ENCODE measurements at places on chromosomes 5 and 9. TPM values are rescaled to one million over a fixed set of nuclear protein-coding genes. Genes with fewer than 3 reads are reported as not detected.

- no peak for DNase-seq
These were observed 144.6 kb upstream of the PCA3 start for GRCh38 chr9:76619640-76620039.

DNA sequence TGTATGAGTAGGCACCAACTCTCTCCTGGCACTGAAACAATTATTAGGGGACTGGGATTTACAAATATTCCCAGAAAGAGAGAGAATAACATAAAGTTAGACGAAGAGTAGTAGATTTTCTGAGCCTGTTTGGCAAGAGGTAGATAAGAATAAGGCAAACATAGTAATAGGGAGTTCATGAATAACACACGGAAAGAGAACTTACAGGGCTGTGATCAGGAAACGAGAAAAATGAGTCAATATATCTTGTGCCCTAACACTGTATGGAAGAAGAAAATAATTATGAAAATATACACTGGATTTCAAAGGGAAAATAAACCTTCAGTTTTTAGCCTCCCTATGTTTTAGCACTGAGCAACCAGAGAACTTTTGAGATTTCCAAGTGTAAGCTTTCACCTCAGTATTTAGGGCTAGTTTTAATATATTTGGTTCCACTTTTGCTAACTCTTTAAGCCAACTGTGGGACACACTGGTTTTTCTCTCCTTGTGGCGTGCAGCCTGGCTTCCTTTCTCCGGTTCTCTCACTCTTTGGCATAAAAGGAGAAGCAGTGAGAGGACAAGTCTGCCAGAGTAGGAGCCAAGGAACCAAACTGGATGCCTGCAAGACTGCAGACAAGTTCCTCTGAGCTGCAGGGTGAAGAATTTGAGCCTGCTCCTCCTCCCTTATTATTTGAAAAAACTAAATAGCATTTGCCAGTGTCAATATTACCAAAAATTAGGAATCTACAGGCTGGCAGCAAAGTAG is 6.6 kb upstream of the KCNN2 start:
- DNase-seq, result no peak

PCDHGB2 gene
- 2.4 TPM for polyA plus RNA-seq

- DNase-seq, result no peak
These were observed 133.2 kb downstream of the TMEM174 start for GRCh38 chr5:73306078-73306719.

GABRA6 gene
- not detected for polyA plus RNA-seq

DPYSL3 gene
- 125 TPM for polyA plus RNA-seq

GRCh38 chr5:31133488-31133887 is 60.0 kb upstream of the CDH6 start:
- no peak for DNase-seq

BAAT gene
- polyA plus RNA-seq, result 0.60 TPM

DNA sequence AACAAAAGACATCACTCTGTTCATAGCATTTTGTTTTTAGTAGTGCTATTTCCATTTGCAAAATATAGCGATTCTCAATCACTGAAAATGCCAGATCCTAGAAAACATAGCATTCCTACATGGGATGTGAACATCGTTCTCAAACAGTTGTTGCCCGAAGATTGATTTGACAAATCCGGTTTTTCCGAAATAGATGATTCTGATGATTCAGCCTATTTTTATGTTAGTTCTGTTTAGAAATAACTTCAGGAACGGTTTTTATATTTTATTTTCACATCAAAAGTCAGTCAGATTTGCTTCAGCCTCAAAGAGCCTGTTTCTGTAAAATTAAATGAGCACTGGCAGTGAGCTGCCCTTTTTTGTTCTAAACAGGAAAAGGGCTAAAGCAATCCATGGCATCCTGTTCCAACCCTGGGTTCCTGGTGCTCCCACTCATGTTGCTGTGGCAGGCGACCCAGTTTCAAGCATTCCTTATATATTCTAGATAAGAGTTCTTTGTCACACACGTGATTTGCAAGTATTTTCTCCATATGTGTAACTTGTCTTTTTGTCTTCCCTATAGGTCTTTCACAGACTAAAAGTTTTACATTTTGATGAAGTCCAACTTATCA is 14.2 kb upstream of the PSIP1 start:
- no peak for DNase-seq

- no peak for DNase-seq
These were observed 557.0 kb downstream of the TLE1 start for GRCh38 chr9:81132318-81132717.

GRCh38 chr9:121809356-121810050 is 158.1 kb downstream of the DAB2IP start:
- DNase-seq, result no peak

RGP1 gene
- 18.9 TPM for polyA plus RNA-seq

ACSL6 gene
- 1.5 TPM for polyA plus RNA-seq

- DNase-seq, result no peak
These were observed 3.8 kb downstream of the OR2V2 start for GRCh38 chr5:181151146-181151545.

DNA sequence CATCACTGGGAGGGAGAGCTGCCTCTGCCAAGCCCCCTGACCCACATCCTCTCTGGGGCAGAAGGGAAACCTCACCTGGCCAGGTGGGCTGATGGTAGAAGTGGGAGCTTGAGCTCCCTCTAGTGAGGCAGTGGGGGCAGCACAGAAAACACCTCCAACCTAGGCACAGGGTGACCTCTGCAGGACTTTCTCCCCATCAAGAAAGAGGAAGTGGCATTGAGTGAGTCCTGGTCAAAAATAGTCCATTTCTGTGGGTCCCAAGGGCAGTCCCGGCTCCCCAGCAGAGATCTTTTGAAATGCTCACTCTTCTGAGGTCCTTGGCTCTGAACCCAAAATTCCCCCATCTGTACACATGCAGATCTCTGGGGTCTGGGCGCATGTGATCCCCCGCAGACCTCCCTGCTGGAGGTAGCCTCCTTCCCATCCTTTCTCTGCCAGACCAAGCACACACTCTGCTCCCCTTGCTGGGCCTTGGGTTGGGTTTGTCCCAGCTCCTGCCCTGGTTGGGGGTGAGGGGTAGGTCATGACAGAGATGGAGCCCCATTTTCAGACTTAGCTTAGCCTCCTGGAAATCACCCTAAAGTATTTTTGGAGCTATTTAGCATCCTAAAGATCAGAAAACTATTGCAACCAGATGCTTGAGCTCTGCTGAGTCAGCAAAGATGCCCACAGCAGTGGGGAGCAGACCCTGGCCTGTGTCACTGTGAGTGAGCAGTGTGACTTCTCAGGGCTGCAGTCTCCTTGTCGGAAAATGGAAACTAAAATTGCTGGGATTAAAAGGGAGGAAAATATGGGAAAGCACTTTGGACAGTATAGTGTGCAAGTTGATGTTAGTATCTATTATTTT is 41.6 kb upstream of the LCP2 start:
- no peak for DNase-seq

GRCh38 chr5:150224483-150225027 is 34.7 kb downstream of the SLC6A7 start:
- DNase-seq, result no peak

EDIL3 gene
- polyA plus RNA-seq, result 11.4 TPM

DNA sequence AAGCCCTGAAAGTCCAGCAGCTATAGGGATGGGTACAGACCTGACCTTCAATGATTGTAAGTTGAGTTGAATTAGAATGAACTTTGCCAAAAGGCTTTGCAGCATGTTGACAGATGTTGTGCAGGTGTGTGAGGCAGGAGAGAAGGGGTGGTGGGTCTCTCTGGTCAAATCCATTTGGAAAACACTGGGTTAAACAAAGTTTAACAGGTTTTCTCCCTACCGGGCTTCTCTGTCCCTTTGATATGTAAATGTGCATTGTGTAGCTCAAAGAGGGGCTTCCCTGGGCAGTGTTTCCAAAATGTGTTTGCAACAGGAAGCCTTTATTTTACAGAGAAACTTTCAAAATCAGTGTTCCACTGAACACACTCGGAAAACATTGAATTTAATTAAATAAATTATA is 72.1 kb upstream of the BRINP1 start:
- no peak for DNase-seq

- DNase-seq, result no peak
These were observed 6.2 kb upstream of the TMEM171 start for GRCh38 chr5:73114044-73114688.

PIP5KL1 gene
- 3.4 TPM for polyA plus RNA-seq

DNA sequence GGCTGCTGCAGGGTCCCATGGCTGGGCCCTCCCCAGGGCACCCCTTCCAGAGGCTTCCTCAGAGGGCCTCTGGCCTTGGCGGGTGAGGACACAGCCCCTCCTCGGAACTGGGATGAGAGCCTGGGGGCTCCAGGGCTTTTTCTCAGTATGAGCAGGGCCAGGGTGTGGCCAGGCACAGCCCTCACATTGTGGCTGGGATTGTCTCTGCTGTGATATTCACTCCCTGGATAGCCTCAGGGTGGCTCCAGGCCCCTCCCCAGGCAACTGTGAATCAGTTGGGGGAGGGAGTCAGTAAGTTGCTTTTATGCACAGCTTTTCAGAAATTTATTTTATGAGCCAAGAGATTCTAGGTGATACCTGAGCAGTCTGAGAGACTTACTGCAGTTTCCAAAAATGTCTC is 135.7 kb downstream of the CACNA1B start:
- DNase-seq, result no peak

- DNase-seq, result peak; percentile 96
These were observed at the start of gene ACER2 for GRCh38 chr9:19408693-19409400. Gene ACER2 (plus strand): TSS chr9:19409009. CDS start chr9:19409085, 76 bp downstream.

- DNase-seq, result no peak
These were observed 258.3 kb downstream of the HSPA4 start for GRCh38 chr5:133309984-133310621.

GRCh38 chr5:137392261-137392660 is 106.9 kb downstream of the SPOCK1 start:
- no peak for DNase-seq

HMMR gene
- 11.7 TPM for polyA plus RNA-seq

GRCh38 chr5:164497311-164498064 is 992.1 kb downstream of the MAT2B start:
- no peak for DNase-seq

GRCh38 chr5:88819301-88819999 is 63.5 kb downstream of the MEF2C start:
- DNase-seq, result no peak

ABO gene
- 1.4 TPM for polyA plus RNA-seq

DNA sequence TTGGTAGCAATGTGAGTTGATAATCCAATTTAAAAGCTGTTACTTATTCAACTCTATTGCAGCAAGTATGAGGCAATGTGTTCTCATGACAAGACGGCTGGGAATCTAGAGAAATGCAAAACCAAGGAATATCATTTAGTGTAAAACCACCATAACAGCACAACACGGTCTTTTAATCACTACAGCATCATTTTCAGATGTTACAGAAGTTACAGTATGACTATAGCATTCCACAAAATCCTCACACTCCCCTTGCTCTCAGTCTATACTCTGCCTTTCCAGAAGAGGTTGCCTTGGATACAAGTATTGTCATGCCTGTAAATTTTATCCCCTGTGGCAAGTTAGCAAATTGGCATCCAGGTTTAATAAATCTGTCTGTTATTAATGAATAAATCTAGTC is 28.6 kb upstream of the TAS2R1 start:
- DNase-seq, result no peak

CBY3 gene
- polyA plus RNA-seq, result not detected

- DNase-seq, result no peak
These were observed 167.8 kb downstream of the TRIO start for GRCh38 chr5:14310901-14311300.

KIAA1191 gene
- polyA plus RNA-seq, result 61.6 TPM

- no peak for DNase-seq
These were observed 265.1 kb upstream of the FBXL7 start for GRCh38 chr5:15234911-15235310.

CFAP77 gene
- polyA plus RNA-seq, result 0.09 TPM

- no peak for DNase-seq
These were observed 4.2 kb downstream of the SGCD start for GRCh38 chr5:156331181-156331580.

- DNase-seq, result no peak
These were observed 33.7 kb downstream of the BICD2 start for GRCh38 chr9:92730897-92731296.

DNA sequence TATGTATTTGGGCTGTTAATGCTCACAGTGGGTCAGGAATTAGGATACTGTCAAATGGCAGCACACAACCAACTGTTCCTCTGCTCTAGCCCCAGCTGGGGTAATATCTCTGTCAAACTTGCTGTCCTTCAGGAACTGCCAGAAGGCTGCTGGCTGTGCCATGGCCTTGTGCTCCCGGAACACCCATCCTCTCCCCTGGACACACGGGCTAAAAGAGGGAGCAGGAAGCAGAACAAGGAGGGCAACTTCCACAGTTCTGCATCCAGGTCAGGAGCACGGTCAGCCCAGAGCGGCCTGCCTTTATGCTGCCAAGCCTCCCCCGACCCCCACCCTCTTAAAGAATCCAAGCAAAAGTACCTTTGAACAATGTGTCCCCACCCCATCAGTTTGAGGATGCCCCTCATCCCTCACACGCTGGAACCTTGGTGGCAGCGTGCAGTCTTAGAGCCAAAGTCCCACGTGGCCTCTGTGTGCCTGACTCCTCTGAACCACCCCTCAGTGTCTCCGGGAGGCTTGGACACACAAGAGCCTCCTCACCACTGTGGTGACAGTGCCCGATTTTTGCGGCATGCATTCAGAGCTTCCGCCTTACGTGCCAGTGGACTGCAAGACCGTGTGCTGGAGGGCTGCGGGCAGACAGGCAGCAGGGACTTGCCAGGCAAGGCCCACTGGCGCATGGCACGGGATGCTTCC is 60.8 kb downstream of the PSMB7 start:
- no peak for DNase-seq

ZNF879 gene
- 4.4 TPM for polyA plus RNA-seq

Measured in muscle of back (tissue), 13 donors.